ENCODE measurements at places on chromosomes 7 and 10. TPM values are rescaled to one million over a fixed set of nuclear protein-coding genes. Genes with fewer than 3 reads are reported as not detected.
A peak's percentile ranks its signal among the peaks of the same experiment; 100 is the strongest.

- DNase-seq, result no peak
These were observed 31.3 kb downstream of the KIN start for GRCh38 chr10:7756360-7756992.

- no peak for DNase-seq
These were observed 348.9 kb upstream of the NPSR1 start for GRCh38 chr7:34309116-34309515.

Gene MYOZ1
- 1.4 TPM for total RNA-seq

DNA sequence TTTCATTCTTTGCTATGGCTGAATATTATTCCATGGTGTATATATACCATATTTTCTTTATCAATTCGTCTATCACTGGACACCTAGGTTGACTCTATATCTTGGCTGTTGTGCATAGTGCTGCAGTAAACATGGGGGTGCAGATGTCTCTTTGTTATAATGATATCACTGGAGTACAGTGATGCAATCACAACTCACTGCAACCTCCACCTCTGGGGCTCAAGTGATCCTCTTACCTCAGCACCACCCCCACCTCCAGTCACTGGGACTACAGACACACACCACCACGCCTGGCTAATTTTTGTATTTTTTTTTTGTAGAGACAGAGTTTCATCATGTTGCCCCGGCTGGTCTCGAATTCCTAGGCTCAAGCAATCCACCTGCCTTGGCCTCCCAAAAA, 15.6 kb downstream of the KLHL7 start:
- no peak for DNase-seq

Gene INTS1
- total RNA-seq, result 70.6 TPM

Gene ADRA2A
- 2.9 TPM for total RNA-seq

DNA sequence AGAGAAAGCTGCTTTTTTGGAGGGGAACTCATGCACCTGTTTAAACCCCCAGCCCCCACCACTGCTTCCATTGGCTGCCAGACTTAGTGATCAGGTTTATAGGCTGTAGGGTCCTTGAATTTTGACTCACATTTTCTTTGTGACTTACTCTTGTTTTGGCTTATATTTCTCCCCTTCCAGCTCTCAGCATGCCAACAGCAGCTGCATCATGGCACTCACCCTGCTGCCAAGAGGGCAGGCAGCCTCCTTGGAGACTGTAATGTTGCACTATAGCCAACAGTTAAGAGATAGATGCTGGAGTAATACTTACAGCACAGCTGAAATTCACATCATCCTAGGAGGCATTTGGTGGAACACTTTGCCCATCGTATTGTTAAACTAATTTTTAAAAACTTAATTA, 98.0 kb upstream of the GLCCI1 start:
- no peak for DNase-seq

- DNase-seq, result peak; percentile 34
These were observed 46.4 kb downstream of the RAMP3 start for GRCh38 chr7:45203936-45204445.

Gene TMEM196
- total RNA-seq, result not detected

GRCh38 chr7:44515590-44516268, 25.3 kb upstream of the NUDCD3 start:
- no peak for DNase-seq

DNA sequence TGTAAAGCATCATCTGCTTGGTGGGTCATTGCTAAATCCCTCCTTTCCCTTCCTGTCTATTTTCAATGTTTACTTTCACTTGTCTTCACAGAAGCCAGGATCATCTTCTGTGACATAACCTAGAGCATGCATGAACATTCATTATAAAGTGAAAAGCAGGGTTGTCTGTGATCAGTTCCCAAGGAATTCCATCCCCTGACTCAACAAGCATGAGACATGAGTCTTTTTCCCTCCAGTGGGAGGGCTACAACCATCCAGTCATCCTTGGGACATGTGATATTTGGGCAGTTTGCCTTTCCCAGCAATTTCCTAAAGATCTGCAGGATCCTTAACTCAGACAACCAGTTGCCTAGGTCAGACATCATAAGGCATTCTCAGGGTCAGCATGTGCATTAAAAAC, 166.3 kb upstream of the TMEM196 start:
- DNase-seq, result no peak

Gene LLCFC1
- not detected for total RNA-seq

GRCh38 chr10:44064987-44065787, 319.7 kb downstream of the CXCL12 start:
- DNase-seq, result no peak

Gene TCF7L2
- total RNA-seq, result 11.8 TPM

Gene COL1A2
- total RNA-seq, result 28.0 TPM

DNA sequence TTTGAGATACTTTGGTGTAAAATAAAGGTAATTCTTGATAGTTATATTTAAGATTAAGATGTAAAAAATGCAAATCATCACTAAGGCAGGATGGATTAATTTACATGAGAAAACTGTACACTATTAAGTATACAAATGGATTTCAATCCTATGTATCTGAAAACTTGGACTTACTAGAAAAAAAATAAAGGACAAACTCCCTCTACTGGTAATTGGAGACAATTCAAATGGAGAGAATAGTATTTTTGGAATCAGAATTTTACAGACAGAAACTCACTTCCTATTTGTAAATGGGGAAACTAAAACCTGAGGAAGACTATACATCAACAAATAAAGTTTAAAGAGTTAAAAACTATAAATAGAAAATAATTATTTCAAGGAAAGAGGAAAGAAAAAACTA, 62.6 kb downstream of the CUL2 start:
- DNase-seq, result no peak

DNA sequence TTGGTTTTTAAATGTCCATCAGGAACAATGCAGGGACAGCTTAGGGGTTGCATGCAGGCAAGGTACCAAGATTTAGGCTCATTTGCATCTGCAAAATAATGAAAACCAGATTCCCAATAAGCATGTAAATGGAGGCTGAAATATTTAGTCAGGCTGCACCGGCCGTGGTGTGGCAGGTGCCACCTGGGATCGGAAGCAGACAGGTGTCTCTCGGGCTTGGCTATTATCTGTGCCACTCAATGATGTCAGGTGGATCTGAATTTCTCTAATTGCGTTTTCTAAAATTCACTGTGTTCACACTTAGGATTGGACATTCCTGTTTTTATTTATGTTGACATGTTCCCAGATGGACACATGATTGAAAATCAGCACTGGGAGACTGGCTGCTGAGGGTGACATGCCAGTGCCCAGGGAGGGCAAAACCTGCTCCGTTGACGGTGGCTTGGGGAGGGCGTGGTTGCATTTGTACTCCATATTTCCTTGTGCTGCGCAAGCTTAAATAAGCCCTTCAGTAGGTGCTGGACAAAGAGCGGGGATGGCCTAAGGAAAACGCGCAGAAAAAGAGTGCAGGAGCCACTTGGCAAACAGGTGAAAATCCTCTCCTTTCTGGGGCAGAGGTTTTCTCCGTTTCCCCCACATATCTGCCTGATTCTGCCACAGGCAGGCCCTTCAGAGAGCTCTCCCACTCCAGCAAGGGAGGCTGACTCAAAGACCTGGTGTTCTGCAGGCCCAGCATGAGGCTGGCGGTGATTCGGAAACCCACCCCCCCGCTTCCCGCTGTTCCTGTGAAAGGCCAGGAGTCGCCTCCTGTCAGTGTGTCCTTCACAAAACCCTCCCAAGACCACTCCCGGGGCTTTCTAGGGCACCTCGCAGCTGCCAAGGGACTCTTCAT, 142.5 kb downstream of the WDR37 start:
- DNase-seq, result peak; percentile 74

DNA sequence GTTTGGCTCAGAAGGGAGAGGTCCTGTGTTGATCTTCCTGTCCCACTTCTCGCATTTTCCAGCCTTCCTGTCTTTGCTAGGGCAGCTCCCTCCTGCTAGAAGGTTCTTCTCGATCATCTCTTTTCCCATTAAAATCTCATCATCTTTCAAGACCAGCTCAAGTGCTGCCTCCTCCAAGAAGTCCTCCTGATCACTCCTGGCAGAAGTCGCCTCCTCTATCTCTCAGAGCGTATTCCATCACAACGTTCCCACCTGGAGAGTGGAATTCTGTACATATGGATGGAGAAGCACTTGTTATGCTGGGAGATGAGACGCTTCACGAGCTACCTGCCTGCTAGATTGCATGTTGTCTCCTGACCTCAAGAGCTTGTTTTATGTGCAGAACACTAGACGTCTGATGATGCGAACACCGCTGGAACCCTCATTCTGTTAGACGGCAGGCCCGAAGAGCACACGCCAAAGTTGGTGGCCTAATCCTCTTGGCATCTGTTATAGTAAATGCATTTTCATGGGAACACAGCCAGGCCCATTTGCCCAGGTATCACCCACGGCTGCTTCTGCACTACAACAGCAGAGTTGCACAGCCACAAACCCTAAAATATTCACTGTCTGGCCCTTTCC, 68.0 kb upstream of the INSIG1 start:
- DNase-seq, result no peak

GRCh38 chr10:76195654-76196390, 764.4 kb downstream of the LRMDA start:
- DNase-seq, result no peak

GRCh38 chr10:15316145-15316544, 54.9 kb downstream of the FAM171A1 start:
- no peak for DNase-seq
